ENCODE measurements at places on chromosomes 3 and 15. TPM values are rescaled to one million over a fixed set of nuclear protein-coding genes. Genes with fewer than 3 reads are reported as not detected.

Gene DNAH12
- polyA plus RNA-seq = 0.84 TPM

Gene KLHDC8B
- polyA plus RNA-seq = 171 TPM

Gene POPDC2
- 1.4 TPM for polyA plus RNA-seq

- no peak for DNase-seq
Measured at GRCh38 chr3:184031187-184031792, at the start of gene HTR3D. HTR3D (plus strand) TSS chr3:184031742; CDS start chr3:184031742, 0 bp downstream.

- DNase-seq = no peak
Measured at GRCh38 chr3:18369551-18370185, 55.5 kb downstream of the SATB1 start.

GRCh38 chr15:100520132-100520921 is 8.4 kb downstream of the CERS3 start:
- peak; percentile 6 for DNase-seq

- DNase-seq = no peak
Measured at GRCh38 chr15:93185796-93186195, 96.8 kb upstream of the RGMA start.

GRCh38 chr3:185058796-185059195 is 94.1 kb downstream of the C3orf70 start:
- DNase-seq = no peak

DNA sequence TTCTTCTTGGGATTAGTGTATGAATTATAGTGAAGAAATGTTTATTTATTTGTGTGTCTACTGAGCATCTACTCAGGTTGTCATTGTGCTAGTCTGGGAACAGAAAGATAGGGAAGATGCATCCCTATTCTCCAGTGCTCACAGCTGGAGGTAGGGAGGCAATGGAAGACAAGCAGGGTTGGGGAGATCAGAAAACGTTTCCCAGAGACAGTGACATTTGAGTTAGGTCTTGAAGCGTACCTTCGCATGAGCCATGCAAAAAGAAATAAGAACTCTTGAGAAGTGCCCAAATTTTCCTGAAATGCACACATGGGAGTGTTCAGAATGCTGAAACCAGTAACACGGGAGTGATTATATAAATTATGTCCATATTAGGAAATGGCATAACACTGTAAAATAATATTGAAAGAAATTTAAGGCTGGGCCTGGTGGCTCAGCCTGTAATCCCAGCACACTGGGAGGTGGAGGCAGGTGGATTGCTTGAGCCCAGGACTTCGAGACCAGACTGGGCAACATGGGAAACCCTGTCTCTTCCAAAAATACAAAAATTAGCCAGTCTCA is 5.3 kb upstream of the CEMIP start:
- no peak for DNase-seq

GRCh38 chr3:78112291-78113010 is 1072.6 kb downstream of the ROBO2 start:
- DNase-seq = no peak

GRCh38 chr3:84637272-84637671 is 321.5 kb upstream of the CADM2 start:
- DNase-seq = no peak

DNA sequence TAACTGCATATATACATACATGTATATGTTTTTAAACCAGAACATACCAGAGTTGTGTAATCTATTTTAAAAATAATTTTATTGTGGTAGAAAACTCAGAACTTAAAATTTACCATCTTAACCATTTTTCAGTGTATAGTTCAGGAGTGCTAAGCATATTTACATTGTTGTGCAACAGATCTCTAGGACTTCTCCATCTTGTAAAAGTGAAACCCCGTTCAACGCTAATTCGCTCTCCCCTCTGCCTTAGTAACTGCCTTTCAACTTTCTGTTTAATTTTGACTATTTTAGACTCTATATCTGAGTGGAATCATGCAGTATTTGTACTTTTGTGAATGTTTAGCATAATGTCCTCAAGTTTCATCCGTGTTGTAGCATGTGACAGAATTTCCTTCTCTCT is 51.8 kb upstream of the SSR3 start:
- DNase-seq = no peak
